ENCODE measurements at places on chromosomes 5 and 9. TPM values are rescaled to one million over a fixed set of nuclear protein-coding genes. Genes with fewer than 3 reads are reported as not detected.

MEIKIN gene
- total RNA-seq, result 6.2 TPM

TSSK1B gene
- not detected for total RNA-seq

ZBTB6 gene
- total RNA-seq, result 20.5 TPM

FAM200C gene
- 1.1 TPM for total RNA-seq

HOMER1 gene
- total RNA-seq, result 1.7 TPM

PCDHA11 gene
- not detected for total RNA-seq

ADGRV1 gene
- total RNA-seq, result 0.09 TPM

PALM2AKAP2 gene
- not detected for total RNA-seq

CTNNA1 gene
- 22.7 TPM for total RNA-seq

ANKRD31 gene
- total RNA-seq, result 0.86 TPM

PPP2CA gene
- 106 TPM for total RNA-seq

LCN12 gene
- 0.72 TPM for total RNA-seq

WNT8A gene
- not detected for total RNA-seq

PDE6A gene
- not detected for total RNA-seq

NMRK1 gene
- total RNA-seq, result 113 TPM

TEK gene
- not detected for total RNA-seq

PRDM9 gene
- total RNA-seq, result not detected

CXCL14 gene
- total RNA-seq, result not detected

ZFP37 gene
- 2.9 TPM for total RNA-seq

NTRK2 gene
- 0.12 TPM for total RNA-seq

NCBP1 gene
- 40.7 TPM for total RNA-seq

MARCOL gene
- total RNA-seq, result not detected

CCL27 gene
- total RNA-seq, result not detected

SCGB3A2 gene
- not detected for total RNA-seq

MSX2 gene
- not detected for total RNA-seq

NUDT12 gene
- total RNA-seq, result 2.8 TPM

FOXD4 gene
- total RNA-seq, result 0.30 TPM

ST6GALNAC4 gene
- total RNA-seq, result 35.7 TPM

FCN2 gene
- total RNA-seq, result not detected

ACTL7B gene
- total RNA-seq, result not detected

SLC12A2 gene
- 13.3 TPM for total RNA-seq

ALDH7A1 gene
- 2.2 TPM for total RNA-seq

Measured in CD4-positive, alpha-beta memory T cell (primary cell).